ENCODE measurements at places on chromosomes 11 and 22. TPM values are rescaled to one million over a fixed set of nuclear protein-coding genes. Genes with fewer than 3 reads are reported as not detected.

The TEF gene
- total RNA-seq: 1.3 TPM

The GVQW3 gene
- total RNA-seq: 1.1 TPM

The OR8A1 gene
- not detected for total RNA-seq

The ADORA2A gene
- total RNA-seq: 0.48 TPM

The MPZL2 gene
- total RNA-seq: not detected

The SOX10 gene
- not detected for total RNA-seq

The RIMBP3B gene
- 0.24 TPM for total RNA-seq

The OR5J2 gene
- total RNA-seq: not detected

The FAM227A gene
- 0.64 TPM for total RNA-seq

The TSPO gene
- total RNA-seq: 231 TPM

Data from A549 treated with GW870086 at 1 μM for 4 hours (cell line).